ENCODE measurements at places on chromosomes 4 and X. TPM values are rescaled to one million over a fixed set of nuclear protein-coding genes. Genes with fewer than 3 reads are reported as not detected.

Gene TNMD
- not detected for total RNA-seq

Gene NAP1L2
- not detected for total RNA-seq

DNA sequence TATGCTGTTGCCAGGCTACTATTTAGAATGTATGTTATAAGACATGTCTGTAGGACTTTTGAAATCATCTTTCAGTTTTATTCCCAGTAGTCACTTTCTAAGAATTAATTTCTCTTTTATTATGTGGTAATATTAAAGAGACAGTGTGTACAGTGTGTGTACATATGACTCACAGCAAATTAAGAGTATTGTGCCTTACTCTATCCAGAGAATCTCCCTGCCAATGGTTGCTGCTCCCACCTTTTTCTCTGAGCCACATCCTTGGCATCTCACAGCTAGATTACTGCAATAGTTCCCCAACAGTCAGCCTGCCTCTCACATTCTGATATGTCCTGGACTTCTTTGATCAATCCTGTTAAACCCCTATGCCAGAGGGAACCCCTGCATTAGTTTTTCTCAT is 114.5 kb downstream of the ANXA5 start:
- no peaks in the 10 kb centered on the region for H3K36me3 ChIP-seq
- no peaks in the 10 kb centered on the region for H3K4me1 ChIP-seq
- no peak overlapping the region for H3K27ac ChIP-seq
- no peaks in the 10 kb centered on the region for H3K27me3 ChIP-seq
- no peak for DNase-seq

DNA sequence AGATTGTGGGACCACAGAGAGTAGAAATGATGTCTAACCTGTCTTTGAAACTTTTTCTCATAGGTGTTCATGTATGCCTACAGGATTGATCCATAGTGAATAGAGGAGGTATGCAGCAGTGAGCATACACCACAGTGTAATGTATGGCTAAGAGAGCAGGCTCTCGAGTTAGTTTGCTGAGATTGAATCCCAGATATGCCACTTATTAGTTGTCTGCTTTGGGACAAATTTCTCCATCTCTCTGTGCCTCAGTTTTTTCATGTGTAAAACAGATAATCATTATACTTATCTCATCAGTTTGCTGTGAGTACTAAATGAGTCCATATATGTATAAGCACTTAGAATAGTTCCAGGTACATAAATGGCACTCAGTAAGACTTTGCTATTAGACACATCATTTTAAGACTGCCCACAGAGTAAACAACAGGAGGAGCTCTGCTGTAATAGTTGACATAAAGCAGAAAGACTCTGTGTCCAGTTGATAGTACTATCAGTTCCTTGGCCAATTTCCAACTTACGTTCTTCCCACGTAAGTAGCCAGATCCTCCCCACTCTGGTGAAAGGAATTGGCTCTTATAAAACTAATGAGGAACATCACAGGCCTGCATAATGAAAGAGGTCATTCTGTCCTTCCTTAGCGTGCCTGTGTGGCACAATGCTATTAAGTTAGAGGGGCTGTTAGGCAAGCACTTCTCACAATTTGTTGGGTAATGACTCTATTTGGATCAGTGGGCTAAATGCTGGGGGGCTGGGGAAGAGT is 20.7 kb upstream of the RNF150 start:
- DNase-seq: no peak
- no peak overlapping the region for H3K27ac ChIP-seq
- H3K4me3 ChIP-seq: no peak overlapping the region

DNA sequence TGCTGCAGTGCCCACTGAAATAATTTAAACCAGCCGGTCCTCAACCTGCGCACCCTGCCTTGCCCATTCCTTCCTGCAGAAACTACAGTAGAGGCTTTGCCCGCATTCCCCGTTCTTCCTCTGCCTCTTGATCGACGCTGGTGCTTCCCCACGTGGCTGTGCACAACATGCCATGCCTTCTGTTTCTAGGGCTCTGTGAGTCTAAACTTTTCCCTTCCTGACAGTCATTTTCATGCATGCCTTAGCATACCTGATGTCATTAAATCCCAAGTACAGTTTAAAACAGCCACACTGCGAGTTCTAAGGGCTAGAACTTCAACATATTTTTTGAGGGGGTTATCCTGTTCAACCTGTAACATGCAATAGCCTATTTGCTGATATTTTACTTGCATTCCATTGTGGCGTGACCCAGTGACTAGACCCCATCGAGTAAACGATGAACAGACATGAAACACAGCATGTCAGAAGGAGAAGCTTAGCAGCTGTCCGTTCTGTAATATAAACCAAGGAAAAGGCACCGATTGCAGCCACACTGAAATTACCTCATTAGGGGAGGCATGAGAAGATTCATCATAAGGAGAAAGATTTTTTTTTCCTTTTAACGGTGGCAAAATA is 232.5 kb downstream of the ARHGAP10 start:
- no peaks in the 10 kb centered on the region for H3K27me3 ChIP-seq
- H3K27ac ChIP-seq: no peak overlapping the region
- DNase-seq: no peak

DNA sequence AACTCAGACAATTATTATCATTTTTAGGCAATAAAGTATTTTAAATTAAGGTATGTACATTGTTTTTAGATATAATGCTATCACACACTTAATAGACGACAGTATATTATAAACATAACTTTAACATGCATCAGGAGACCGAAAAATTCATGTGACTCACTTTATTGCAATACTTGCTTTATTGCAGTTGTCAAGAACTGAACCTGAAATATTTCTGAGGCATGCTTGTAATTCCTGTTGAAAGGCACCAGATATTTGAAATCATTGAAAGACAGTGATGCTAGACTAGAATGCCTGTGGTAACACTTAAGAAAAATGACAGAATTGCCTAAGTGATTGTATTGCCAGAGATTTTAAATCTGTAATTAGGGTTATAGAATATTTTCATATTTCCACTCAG is 175.6 kb upstream of the MAGEB2 start:
- H3K27me3 ChIP-seq: no peaks in the 10 kb centered on the region
- no peak overlapping the region for H3K27ac ChIP-seq
- H3K36me3 ChIP-seq: no peaks in the 10 kb centered on the region
- H3K4me3 ChIP-seq: no peak overlapping the region
- no peak for DNase-seq

DNA sequence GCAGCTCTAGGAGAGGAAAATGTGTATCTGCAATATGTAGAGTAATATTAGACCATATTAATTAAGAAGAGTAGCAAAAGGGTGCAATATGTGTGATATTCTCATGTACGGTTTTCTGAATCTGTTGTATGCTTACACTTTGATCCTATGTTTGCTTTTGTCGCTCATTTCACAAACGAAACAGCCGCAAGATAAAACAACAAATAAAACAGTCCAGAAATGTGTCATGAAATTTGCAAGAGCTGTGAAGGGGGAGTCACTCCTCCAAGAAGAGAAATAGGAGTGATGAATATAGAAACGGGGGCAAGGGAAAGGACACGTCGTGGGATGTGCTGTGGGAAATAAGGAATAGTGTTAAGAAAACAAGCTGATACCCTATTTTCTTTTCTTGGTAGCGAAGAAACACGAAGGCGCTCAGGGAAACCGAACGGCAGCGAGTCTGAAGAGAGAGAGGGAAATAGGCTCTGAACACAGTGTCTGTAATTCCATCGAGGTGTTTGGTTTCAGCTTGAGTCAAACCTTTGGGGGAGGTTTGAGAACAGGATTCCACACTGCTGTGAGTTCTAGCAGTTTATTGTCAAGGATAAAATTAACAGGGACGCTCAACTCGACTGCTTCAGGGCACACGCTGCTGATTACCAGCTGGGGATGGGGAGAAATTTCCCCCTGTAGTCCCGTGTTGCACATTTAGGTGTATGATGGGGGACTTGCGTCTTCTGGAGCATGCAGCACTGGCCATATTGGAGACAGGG is 595.6 kb upstream of the TENM3 start:
- no peak overlapping the region for H3K27ac ChIP-seq
- H3K4me3 ChIP-seq: no peak overlapping the region
- H3K36me3 ChIP-seq: no peaks in the 10 kb centered on the region
- peaks cover 14% of the 10 kb centered on the region for H3K27me3 ChIP-seq

DNA sequence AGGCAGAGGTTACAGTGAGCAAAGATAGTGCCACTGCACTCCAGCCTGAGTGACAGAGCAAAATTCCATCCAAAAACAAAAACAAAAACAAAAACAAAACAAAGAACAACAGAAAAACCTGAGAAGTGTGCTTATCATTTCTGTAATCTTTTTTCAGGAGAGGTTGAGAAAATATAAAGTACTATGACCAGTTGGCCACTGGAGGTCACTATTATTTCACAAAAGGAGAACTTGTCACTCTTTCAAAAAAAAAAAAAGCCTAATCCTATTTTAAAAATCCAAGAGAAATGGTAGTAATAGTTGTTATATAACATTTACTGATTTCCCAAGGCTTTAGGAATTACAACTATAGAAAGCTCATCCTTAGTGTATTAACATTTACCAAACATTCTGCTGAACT is 24.9 kb upstream of the RNF150 start:
- H3K4me1 ChIP-seq: no peaks in the 10 kb centered on the region
- no peaks in the 10 kb centered on the region for H3K36me3 ChIP-seq
- H3K27ac ChIP-seq: no peak overlapping the region
- H3K27me3 ChIP-seq: no peaks in the 10 kb centered on the region

GRCh38 chr4:76194325-76194724 is 19.3 kb downstream of the SCARB2 start:
- H3K36me3 ChIP-seq: peaks cover 18% of the 10 kb centered on the region
- H3K4me3 ChIP-seq: no peak overlapping the region
- DNase-seq: no peak
- H3K4me1 ChIP-seq: peaks cover 35% of the 10 kb centered on the region

- no peaks in the 10 kb centered on the region for H3K4me1 ChIP-seq
- no peak for DNase-seq
- no peak overlapping the region for H3K4me3 ChIP-seq
- H3K36me3 ChIP-seq: no peaks in the 10 kb centered on the region
- H3K27me3 ChIP-seq: no peaks in the 10 kb centered on the region
Measured at GRCh38 chr4:185151296-185151695, 8.2 kb downstream of the SLC25A4 start.

DNA sequence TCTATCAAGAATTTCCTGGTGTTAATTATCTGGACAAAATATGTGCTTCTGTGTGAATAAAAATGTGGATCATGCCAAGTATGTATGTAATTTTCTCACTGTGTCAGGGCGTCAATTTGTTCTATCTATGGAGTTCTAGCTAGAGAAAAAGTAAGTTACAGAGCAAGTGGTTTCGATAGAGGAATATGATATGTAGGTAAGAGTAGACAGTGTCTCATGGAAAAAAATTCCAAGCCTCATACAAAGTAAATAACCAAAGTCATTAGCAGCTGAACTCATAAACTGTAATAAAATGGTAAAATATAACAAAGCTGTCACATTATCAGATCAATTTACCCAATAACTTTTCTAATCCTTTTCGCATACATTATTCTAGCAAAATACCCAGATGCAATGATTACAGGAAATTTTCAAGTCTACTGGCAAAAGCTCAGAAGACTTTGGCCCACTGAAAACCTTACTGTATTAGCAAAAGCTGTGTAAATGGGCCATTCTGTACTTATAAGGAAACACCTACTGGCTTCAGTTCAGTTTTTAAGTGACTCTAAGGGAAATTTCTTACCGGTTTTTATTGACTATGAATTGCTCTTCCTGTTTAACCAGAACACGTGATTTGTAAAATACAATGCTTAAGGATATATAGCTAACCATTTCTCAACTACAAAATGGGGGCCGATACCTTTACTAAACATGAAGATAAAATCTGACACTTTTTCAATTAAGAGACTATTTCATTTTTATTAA is 121.0 kb upstream of the ARSJ start:
- H3K27ac ChIP-seq: no peak overlapping the region
- no peaks in the 10 kb centered on the region for H3K36me3 ChIP-seq
- no peaks in the 10 kb centered on the region for H3K27me3 ChIP-seq
- no peak overlapping the region for H3K4me3 ChIP-seq
